Activated naive CD8-positive, alpha-beta T cell treated with anti-CD3 and anti-CD28 coated beads, Interleukin-2, amount 10 ng/mL, durations not matched to agents 7 days and 5 days (primary cell): ENCODE measurements at places on chromosomes 7 and 10. TPM values are rescaled to one million over a fixed set of nuclear protein-coding genes. Genes with fewer than 3 reads are reported as not detected.

EBLN1 gene
- total RNA-seq = not detected

WNT2 gene
- total RNA-seq = not detected

DNA sequence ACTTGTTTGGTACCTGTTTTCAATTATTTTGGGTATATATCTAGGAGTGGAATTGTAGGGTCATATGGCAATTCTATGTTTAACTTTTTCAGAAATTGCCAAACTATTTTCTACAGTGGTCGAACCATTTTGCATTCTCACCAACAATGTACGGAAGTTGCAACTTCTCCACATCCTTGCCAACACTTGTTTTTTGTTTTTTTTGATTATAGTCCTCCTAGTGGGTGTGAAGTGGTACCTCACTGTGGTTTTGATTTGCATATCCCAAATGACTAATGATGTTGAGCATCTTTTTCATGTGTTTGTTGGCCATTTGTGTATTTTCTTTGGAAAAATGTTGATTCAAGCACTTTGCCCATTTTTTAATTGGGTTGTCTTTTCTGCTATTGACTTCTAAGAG is 122.1 kb downstream of the RPS24 start:
- H3K4me1 ChIP-seq = no peaks in the 10 kb centered on the region
- H3K36me3 ChIP-seq = no peaks in the 10 kb centered on the region
- H3K4me3 ChIP-seq = no peak overlapping the region
- no peak for DNase-seq
- H3K27ac ChIP-seq = no peak overlapping the region

- H3K4me3 ChIP-seq = no peak overlapping the region
- no peaks in the 10 kb centered on the region for H3K27me3 ChIP-seq
- peaks cover 41% of the 10 kb centered on the region for H3K36me3 ChIP-seq
- DNase-seq = no peak
- H3K4me1 ChIP-seq = peaks cover 14% of the 10 kb centered on the region
Observed at GRCh38 chr7:36408589-36408988, 18.9 kb downstream of the ANLN start.

GRCh38 chr7:114718861-114719260 is 203.0 kb upstream of the MDFIC start:
- H3K4me1 ChIP-seq = no peaks in the 10 kb centered on the region
- H3K4me3 ChIP-seq = no peak overlapping the region
- DNase-seq = no peak
- no peak overlapping the region for H3K27ac ChIP-seq

DNA sequence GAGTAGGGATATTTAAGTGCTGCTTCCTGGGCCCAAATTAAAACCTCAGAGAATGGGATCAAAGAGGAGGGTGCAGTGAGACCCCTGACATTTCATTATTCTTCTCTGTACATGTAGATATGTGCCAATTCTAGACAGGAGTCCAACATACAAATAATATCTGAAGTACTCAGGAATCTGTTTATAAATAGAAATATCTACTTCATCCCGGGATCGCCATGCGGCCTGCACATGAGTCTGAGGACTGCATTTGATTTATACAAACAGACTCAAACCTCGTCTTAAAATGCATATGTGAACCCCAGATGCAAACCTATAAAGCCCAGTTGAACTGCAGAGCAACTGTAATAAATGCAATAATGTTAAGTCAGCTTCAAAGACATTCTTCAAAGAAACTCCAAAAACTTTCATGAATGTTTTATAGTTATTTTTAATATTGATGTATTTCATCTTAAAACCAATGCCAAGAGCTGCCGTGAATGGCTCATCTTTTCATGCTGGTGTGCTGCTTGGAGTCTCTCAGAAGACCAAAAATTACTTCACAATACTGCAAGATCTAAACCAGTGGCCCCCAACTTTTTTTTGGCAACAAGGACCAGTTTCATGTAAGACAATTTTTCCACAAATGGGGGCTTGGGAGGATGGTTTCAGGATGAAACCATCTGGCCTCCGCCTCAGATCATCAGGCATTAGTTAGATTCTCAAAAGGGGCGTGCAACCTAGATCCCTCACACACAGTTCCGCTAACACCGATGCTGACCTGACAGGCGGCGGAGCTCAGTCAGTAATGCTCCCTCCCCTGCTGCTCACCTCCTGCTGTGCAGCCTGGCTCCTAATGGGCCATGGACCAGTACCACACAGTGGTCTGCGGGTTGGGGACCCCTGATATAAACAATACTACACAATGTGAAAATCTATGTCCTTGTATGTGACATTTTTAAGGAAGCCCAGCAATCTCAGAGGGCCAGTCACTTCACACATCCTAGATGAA is 166.9 kb downstream of the PARD3 start:
- no peak overlapping the region for H3K27ac ChIP-seq
- H3K4me3 ChIP-seq = no peak overlapping the region
- no peaks in the 10 kb centered on the region for H3K27me3 ChIP-seq

DNA sequence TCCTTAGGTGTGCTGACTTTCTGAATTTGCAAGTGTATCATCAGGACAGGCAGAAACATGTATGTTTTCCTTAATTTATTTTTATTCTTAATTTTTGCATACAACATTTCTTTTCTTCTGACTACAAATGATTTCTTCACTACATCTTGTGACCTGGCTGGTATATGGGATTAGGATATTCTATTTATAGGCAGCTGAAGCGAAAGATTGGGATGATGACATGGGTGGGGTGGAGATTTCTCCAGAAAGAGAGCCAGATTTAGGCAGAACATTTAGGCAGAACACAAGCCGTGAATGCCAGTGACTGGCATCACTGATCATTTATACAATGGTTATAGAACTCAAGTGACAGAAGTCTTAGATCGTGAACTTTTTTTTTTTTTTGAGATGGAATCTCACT is 256.7 kb downstream of the KLF6 start:
- peaks cover 14% of the 10 kb centered on the region for H3K27me3 ChIP-seq
